ENCODE measurements at places on chromosomes 4 and X. TPM values are rescaled to one million over a fixed set of nuclear protein-coding genes. Genes with fewer than 3 reads are reported as not detected.

The PGAM4 gene
- 0.52 TPM for total RNA-seq

The RIBC1 gene
- total RNA-seq = 0.39 TPM

DNA sequence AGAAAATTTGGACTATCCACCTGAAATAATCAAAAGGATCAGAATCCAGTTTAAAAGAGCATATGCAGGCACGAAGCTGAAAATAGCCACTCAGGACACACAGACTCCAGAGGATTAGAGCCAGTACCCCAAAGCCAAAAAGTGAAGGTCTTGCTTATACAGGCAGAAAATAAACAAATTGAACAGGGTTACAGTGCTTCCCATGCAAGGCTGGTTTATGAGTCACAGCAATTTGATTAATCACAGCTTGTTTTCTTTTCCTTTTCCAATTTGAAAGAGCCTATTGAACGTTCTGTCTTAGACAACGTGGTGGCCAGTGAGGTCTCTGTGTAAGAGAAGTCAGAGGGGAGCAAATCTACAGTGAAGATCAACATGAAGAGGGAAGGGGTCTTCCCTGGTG is 10.2 kb downstream of the HGFAC start:
- H3K4me1 ChIP-seq = no peaks in the 10 kb centered on the region
- H3K36me3 ChIP-seq = no peaks in the 10 kb centered on the region
- no peak overlapping the region for H3K27ac ChIP-seq
- no peak for DNase-seq
- H3K4me3 ChIP-seq = no peak overlapping the region

The CLGN gene
- 2.5 TPM for total RNA-seq

The F8A2 gene
- not detected for total RNA-seq

The MSANTD1 gene
- total RNA-seq = 1.0 TPM

GRCh38 chrX:12946838-12947544 is 27.9 kb upstream of the TMSB4X start:
- H3K36me3 ChIP-seq = no peaks in the 10 kb centered on the region
- H3K27me3 ChIP-seq = no peaks in the 10 kb centered on the region
- no peak overlapping the region for H3K4me3 ChIP-seq
- peak; percentile 87 for DNase-seq

DNA sequence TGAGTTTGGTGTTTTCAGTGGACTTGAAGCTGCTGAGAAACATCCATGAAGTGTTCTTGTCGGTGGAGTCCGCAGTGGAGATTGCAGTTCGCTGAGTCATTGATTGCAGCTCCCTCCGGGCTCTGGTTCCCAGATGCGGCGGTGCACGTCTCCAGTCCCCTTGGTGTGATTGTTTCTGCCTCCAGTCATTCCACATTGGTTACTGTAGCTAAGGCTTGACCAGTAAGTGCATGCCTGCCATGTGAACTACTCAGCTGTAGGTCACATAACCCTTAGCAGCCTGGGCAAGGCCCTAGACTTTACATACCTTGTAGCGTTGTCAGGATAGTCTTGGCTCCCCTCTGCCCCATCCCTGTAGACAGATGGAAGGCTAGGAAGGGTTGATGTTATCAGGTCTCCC is 53.8 kb upstream of the CLCN4 start:
- H3K27me3 ChIP-seq = no peaks in the 10 kb centered on the region
- H3K4me3 ChIP-seq = no peak overlapping the region
- H3K27ac ChIP-seq = no peak overlapping the region
- no peaks in the 10 kb centered on the region for H3K36me3 ChIP-seq
- no peaks in the 10 kb centered on the region for H3K4me1 ChIP-seq

- no peak overlapping the region for H3K27ac ChIP-seq
- H3K36me3 ChIP-seq = no peaks in the 10 kb centered on the region
- no peaks in the 10 kb centered on the region for H3K27me3 ChIP-seq
- DNase-seq = no peak
- peaks cover 18% of the 10 kb centered on the region for H3K4me1 ChIP-seq
Measured at GRCh38 chr4:114398410-114398809, 200.2 kb upstream of the UGT8 start.

DNA sequence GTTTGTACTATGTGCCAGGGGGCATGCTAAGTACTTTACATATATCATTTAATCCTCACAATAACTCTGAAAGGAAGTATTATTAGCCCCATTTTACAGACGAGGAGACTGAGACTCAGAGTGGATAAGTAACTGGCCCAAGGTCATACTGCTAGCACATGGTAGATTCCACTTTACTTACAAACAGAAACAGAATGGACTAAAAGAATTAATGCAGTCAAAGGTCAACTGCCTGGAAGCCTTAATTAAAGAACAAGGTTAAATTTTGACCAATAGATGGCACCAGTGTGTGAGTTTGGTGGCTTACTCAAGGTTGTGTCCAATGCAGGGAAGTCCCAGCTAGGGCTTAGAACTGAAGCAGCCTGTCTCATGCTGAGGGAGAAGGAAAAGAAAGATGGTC is 4.7 kb downstream of the RIPPLY1 start:
- peak; percentile 67 for DNase-seq
- H3K36me3 ChIP-seq = no peaks in the 10 kb centered on the region
- H3K4me3 ChIP-seq = no peak overlapping the region
- H3K27ac ChIP-seq = no peak overlapping the region
- no peaks in the 10 kb centered on the region for H3K4me1 ChIP-seq
- H3K27me3 ChIP-seq = no peaks in the 10 kb centered on the region

- no peak for DNase-seq
- no peak overlapping the region for H3K27ac ChIP-seq
- H3K36me3 ChIP-seq = no peaks in the 10 kb centered on the region
- no peaks in the 10 kb centered on the region for H3K27me3 ChIP-seq
- H3K4me3 ChIP-seq = no peak overlapping the region
Measured at GRCh38 chrX:45479196-45479834, 278.6 kb upstream of the DIPK2B start.

The PCDH7 gene
- total RNA-seq = 10.8 TPM

- no peaks in the 10 kb centered on the region for H3K27me3 ChIP-seq
- no peak for DNase-seq
- no peak overlapping the region for H3K27ac ChIP-seq
- no peaks in the 10 kb centered on the region for H3K36me3 ChIP-seq
- peak overlapping the region; percentile 47 for H3K4me3 ChIP-seq
Measured at GRCh38 chr4:103098341-103098740, 1.3 kb downstream of the BDH2 start.

DNA sequence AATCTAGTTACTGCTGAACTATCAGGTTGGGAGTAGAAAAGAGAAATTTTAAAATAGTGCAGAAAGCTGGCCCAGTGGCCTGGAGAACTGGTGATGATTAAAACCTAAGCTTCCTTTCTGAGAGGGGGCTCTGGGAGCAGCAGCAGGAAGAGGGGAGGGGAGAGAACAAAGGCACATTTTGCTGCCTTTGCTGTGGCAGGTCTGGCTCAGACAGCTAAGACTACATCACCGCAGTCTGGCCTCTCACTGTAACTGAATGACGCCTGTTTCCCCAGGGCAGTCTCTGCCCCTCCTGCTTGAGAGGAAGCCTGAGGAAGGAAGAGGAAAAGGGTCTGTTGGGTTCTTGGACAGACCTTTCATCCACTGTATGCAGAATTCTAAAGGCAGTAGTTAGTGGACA is 148.5 kb downstream of the FRAS1 start:
- no peaks in the 10 kb centered on the region for H3K36me3 ChIP-seq
- H3K27me3 ChIP-seq = no peaks in the 10 kb centered on the region
- peaks cover 36% of the 10 kb centered on the region for H3K4me1 ChIP-seq
- H3K4me3 ChIP-seq = no peak overlapping the region

DNA sequence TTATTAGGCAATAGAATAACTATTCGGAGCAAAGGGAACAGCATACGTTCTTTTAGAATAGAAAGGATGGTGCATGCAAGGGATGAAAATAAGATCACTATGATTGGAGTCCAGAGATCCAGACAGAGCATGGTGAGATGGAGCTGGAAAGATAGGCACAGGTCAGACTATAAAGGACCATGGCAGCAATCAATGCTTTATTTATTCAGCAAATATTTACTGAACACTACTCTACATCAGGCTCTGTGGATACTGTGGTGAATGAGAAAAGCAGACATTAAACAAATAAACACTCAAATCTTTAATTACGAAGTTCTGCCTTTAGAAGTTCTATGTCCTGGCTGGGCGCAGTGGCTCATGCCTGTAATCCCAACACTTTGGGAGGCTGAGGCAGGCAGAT is 44.7 kb upstream of the ACSL4 start:
- peaks cover 6% of the 10 kb centered on the region for H3K4me1 ChIP-seq
- H3K4me3 ChIP-seq = no peak overlapping the region
- no peaks in the 10 kb centered on the region for H3K27me3 ChIP-seq
- DNase-seq = no peak
- no peaks in the 10 kb centered on the region for H3K36me3 ChIP-seq

The ERAS gene
- not detected for total RNA-seq

DNA sequence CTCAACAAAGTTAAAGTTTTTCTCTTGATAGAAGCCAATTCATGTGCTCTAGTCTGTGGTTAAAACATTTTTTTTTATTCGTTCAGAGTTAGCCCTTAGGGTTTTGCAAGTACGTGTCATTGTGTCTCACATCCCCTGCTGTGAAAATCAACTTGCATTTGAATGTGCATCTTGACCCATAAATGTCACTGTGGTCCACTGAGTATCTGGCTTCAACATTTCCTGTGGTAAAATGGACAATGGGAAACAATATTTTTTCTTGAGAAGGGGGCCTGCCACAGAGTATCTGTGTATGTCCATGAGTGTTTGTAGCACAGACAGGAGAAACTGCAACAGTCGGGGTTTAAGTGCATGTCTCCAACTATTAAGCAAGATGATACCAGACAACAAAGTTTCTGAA is 554.8 kb upstream of the TENM3 start:
- 0 out of 2 replicates have a peak overlapping the region, but pooled peaks have one; percentile 5 for H3K4me3 ChIP-seq
- peak; percentile 20 for DNase-seq
- no peak overlapping the region for H3K27ac ChIP-seq
- H3K4me1 ChIP-seq = peaks cover 21% of the 10 kb centered on the region
- no peaks in the 10 kb centered on the region for H3K27me3 ChIP-seq

The CT83 gene
- total RNA-seq = not detected

DNA sequence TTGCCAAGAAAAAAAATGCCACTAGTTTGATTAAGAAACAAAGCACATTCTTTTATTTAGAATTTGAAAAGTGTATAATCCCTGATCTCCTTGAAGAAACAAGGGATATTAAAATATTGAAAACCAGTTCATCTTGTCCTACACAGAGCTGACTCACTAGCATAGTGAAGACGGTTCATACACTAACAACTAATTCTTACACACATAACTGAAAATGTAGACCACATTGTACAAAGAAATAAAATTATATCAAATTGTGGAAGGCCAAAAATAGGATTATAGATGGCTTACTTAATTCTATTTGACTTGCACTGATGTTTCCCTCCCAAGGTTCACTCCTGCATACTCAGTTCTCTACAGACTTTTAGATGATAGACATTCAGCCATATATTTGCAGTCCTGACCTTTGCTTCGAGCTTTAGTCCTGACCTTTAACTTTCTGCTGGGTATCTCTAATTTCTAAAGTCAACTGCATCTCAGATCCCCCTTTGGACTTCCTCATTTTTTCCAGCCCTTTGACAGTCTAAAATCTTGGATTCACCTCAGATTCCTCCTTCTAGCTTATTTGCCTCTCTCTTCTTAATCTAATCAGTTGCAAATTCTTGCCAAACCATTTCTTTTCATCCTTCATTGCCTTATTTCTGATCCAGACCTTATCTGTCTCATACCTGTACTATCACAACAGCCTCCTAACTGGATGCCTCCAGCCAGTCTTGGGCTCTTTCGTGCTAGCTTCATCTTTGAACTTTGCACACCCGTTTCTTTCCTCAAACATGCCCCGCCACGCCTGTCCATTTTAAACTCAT is 4.5 kb upstream of the WWC2 start:
- peaks cover 11% of the 10 kb centered on the region for H3K4me1 ChIP-seq
- no peak overlapping the region for H3K4me3 ChIP-seq
- peaks cover 13% of the 10 kb centered on the region for H3K27me3 ChIP-seq
- DNase-seq = no peak
- H3K27ac ChIP-seq = 0 out of 2 replicates have a peak overlapping the region, but pooled peaks have one; percentile 4

DNA sequence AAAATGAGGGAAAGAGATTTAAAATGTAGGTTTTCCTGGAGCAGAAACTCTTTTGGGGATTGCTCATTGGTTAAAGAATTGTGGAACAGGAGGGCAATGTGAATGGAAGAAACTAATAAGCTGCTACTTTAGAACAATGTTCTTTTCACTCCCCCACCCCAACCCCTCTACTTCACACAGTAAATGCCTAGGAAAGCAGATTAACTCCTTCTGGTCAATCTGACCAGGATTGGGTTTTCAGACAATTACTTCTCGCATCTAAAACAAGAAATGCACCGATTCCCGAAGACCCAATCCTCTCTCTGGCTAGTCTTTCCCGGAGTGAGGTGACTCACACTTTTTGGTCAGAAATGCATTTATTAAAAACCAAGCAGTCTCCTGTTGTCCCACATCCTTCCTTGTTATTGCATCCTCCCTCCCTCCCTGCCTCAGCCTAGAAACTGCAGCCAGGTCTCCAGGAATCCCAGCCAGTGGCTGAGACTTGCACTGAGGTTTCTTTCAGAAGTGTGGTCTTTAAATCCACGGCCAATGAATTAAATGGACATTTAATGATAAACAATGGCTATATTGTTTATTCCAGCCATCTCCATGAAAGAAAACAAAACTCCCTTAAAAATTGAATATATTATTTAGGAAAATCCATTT is 21.4 kb downstream of the MFAP3L start:
- no peaks in the 10 kb centered on the region for H3K36me3 ChIP-seq
- DNase-seq = no peak
- no peaks in the 10 kb centered on the region for H3K27me3 ChIP-seq
- peaks cover 6% of the 10 kb centered on the region for H3K4me1 ChIP-seq
- H3K27ac ChIP-seq = no peak overlapping the region
- no peak overlapping the region for H3K4me3 ChIP-seq

- no peaks in the 10 kb centered on the region for H3K36me3 ChIP-seq
- H3K27ac ChIP-seq = no peak overlapping the region
- DNase-seq = no peak
- no peak overlapping the region for H3K4me3 ChIP-seq
Measured at GRCh38 chr4:180380733-180381132, 1862.5 kb upstream of the TENM3 start.

The SPANXN3 gene
- not detected for total RNA-seq

All from GM23338 (cell line).